ENCODE measurements at places on chromosomes 5 and 9.

- DNase-seq, result no peak
Observed at GRCh38 chr5:145324767-145325479, 510.2 kb downstream of the PRELID2 start.

GRCh38 chr5:106481374-106481773 is 1189.4 kb downstream of the EFNA5 start:
- no peak for DNase-seq

DNA sequence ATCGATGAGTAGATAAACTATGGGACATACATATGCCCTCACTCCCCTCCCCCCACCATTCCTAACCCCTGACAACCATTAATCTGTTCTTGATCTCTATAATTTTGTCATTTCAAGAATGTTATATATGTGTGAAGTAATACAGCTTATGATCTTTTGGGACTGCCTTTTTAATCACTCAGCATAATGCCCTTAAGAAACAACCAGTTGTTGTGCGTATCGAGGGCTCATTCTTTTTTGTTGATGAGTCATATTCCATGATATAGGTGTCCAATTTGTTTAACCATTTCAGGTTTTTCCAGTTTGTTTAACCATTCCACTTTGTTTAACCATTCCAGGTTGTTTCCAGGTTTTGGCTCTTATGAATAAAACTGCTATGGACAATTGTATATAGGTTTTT is 75.6 kb downstream of the ARHGEF28 start:
- no peak for DNase-seq

DNA sequence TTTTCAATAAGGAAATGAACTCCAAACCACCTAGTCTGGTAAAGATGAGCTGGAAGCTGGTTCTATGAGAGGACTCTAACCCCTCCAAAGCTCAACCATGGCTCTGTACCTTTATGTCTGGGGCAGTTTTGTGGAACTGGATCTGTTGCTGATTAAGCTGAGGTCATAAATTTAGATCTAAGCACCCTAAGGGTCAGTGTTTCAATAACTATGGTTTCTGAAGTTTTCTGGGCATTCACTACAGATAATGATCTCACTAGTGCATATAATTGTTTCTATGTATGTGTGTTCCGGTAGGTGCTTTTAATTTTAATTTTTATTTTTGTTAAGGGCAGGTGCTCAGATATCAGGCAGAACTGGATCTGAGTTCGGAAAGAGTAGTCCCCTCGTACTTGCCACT is 258.7 kb upstream of the PANK3 start:
- no peak for DNase-seq

- DNase-seq, result no peak
Observed at GRCh38 chr5:138595180-138595795, 20.1 kb upstream of the HSPA9 start.

- DNase-seq, result no peak
Observed at GRCh38 chr5:151253605-151253950, 593 bp downstream of the GM2A start.

GRCh38 chr9:20863945-20864344 is 167.5 kb downstream of the HACD4 start:
- DNase-seq, result no peak

GRCh38 chr9:79184831-79185230 is 386.9 kb upstream of the TLE4 start:
- DNase-seq, result no peak

- DNase-seq, result no peak
Observed at GRCh38 chr5:119302916-119303897, 52.6 kb upstream of the TNFAIP8 start.

DNA sequence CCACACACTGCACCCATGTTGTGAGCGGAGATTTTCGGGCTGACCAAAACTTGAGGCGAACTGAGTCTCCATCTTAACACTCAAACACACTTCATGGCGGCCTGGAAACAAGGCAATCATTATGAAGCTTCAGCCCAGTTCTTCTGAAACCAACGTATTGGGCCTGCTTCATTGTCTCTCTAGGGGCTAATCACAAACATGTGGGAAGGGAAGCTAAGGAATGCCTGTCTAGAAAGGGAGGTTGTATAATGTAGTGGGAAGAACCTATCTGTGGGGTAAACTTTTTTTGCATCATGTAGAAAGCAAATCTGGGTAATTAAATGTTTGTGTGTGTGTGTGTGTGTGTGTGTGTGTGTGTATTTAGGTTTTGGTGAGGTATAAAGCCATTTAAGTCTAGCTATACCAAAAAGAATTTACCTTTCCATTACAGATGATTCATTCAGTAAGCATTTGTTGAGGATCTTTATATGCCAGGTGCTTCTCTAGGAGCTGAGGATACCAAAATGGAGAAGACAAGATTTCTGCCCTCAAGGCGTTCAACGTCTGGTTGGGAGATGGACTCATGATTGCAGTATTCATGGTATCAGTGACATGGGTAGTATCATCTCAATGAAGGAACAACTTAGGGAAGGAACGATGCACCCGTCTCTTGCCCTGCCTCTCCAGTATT is 29.4 kb downstream of the SLC1A3 start:
- no peak for DNase-seq

- DNase-seq, result no peak
Observed at GRCh38 chr9:117365438-117365837, 49.4 kb downstream of the ASTN2 start.

GRCh38 chr5:168647083-168647482 is 67.9 kb upstream of the PANK3 start:
- no peak for DNase-seq

GRCh38 chr9:128554155-128554862 is 1.9 kb downstream of the SPTAN1 start:
- DNase-seq, result no peak

GRCh38 chr9:37902796-37903646 is 906 bp downstream of the SLC25A51 start:
- no peak for DNase-seq

All from activated CD4-positive, alpha-beta T cell treated with anti-CD3 and anti-CD28 coated beads for 24 hours (primary cell).